ENCODE measurements at places on chromosomes 5 and 9.

GRCh38 chr5:8417316-8418048 is 548.5 kb downstream of the MTRR start:
- DNase-seq = no peak

DNA sequence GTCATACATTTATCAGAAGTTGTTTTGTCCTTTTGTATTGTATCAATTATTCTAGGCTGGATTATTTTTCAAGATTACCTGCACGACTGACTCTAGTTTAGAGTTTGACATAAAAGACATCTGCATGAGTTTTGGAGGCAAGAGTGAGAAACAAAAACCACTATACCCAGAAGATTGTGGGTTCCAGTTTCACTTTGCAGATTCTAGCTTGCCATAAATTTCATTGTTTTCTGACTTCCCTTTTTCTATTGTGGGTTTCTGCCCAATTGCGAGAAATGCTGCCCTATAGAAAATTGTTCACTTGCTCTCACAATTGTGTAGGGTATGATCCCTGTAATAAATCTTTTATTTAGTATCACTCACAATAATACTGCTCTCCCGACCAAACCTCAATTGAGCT is 1043.4 kb upstream of the CDH10 start:
- no peak for DNase-seq

DNA sequence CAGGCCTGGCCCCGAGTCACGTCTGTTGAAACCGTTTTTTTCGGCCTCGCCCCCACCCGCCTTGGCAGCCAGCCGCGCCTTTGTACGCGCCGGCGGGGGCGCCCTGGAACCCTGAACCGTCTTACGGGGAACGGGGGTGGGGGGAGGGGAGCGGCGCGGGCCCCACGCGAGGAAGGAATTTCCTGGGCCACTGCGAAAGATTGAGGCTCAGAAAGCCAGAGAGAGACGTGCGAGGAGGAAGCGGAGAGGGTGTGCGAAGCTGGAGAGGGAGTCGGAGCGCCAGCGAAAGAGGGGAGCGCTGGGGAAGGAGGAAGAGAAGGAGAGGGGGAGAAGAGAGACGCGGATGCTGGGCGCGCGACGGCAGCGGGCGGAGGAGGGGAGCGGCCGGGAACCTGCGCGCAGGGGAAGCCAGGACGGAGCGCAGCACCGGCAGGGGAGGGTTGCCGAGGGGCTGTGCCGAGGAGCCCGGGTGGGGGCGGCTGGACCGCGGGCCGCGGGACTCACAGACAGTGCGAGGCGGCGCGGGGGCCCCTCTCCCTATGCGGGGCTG is 4.6 kb upstream of the PRDM12 start:
- no peak for DNase-seq

DNA sequence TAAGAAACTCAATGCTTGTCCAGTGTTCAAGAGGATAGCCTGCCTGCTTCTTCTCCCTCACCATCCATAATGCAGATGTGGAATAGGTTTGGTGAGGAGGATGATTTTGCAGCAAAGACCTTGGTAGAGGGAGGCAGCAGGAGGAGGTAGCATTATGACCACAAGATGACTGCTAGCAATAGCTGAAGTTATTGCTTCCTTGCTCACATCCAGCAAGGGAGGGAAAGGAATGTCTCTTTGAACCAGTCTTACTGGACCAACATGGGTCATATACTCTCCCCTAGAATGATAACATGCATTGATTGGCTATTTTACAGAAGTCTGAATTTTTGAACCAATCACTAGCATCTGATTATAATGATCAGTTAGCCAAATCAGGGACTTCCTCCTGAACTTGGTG is 607.6 kb downstream of the EBF1 start:
- DNase-seq = no peak

DNA sequence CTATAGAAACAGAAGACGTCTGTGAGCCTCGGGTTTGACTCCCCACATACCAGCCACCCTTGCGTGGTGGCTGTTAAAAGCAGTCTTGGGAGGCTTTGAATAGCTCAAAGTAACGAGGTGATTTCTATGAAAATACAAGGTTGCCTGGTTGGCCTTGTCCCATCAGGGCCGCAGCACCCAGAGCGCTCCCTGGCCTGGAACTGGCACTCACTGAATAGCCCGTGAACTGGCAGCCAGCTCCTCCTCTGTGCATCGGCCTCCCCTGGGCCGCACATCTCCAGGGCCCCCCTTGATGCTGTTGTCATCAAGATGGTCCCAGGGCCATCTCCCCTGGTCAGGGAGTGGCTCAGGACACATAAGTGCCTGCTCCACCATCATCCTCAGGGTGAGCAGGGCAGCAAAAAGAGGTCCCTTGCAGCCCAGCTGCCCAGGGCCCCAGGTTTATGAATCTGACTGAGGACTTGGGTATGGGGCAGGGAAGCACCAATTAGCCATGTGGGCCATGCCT is 144.6 kb upstream of the PPP1R26 start:
- no peak for DNase-seq
